ENCODE measurements at places on chromosomes 1 and 21. TPM values are rescaled to one million over a fixed set of nuclear protein-coding genes. Genes with fewer than 3 reads are reported as not detected.

DNA sequence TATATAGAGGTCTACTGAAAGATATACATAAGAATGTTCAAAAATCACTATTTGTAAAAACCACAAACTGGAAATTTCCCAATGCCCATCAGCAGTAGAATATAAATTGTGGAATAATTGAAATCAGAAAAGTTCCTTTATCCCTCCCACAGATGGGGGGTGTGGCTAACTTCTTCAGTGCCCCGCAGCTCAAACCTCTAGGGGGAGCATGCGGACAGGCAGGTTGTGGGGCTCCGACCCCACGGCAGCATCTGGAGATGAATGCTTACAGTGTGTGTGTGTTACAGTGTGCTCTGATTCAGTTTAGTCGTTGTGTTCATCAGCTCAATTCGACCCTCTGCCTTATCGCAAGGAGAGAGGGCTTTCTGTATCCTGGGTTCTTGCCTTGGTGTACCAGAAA is 262.1 kb upstream of the LRRC7 start:
- DNase-seq = no peak

GRCh38 chr1:198024782-198025181 is 107.6 kb downstream of the LHX9 start:
- no peak for DNase-seq

GRCh38 chr21:40620386-40621145 is 226.4 kb downstream of the DSCAM start:
- no peak for DNase-seq

- DNase-seq = no peak
Measured at GRCh38 chr1:151311589-151312331, 15.5 kb downstream of the PI4KB start.

DNA sequence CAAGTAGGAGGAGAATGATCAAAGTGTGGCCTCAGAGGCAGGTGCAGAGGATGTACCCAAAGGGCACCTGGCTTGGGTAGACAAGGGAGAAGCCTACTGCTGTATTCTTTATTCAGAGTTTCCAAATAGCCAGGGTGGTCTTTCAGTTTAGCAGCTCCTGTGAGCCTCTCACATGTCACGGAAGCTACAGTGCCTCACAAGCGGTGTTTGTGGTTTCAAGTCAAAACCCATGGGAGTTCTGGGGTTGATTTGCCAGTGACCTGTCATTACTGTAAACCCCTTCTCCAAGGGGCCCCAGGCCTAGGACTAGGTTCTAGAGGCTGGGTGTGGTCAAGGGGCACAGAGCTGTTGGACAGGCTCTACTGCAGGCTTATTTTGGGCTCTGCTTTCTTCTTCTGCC is 10.2 kb upstream of the IL10 start:
- no peak for DNase-seq

DNA sequence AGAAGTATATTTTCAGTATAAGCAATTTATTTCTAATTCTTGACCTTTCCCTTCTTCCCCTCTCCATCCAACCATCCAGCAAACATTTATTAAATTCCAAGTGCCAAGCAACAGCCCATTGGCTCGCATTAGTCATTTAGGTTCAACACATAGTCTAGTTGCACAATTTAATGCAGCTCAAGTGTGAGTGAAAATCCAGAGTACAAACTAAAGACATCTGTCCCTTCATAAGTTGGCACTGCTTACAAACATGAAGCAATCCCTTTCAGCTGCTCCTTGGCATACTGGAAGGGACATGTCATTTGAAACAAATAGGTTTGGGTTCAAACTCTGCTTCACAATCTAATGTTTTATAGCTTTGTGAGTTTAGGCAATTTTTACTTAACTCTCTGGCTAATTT is 10.7 kb downstream of the CASQ2 start:
- no peak for DNase-seq

GRCh38 chr1:85280636-85281035 is 4.2 kb upstream of the BCL10 start:
- no peak for DNase-seq

- DNase-seq = no peak
Measured at GRCh38 chr1:68506386-68506785, 9.5 kb upstream of the DEPDC1 start.

DNA sequence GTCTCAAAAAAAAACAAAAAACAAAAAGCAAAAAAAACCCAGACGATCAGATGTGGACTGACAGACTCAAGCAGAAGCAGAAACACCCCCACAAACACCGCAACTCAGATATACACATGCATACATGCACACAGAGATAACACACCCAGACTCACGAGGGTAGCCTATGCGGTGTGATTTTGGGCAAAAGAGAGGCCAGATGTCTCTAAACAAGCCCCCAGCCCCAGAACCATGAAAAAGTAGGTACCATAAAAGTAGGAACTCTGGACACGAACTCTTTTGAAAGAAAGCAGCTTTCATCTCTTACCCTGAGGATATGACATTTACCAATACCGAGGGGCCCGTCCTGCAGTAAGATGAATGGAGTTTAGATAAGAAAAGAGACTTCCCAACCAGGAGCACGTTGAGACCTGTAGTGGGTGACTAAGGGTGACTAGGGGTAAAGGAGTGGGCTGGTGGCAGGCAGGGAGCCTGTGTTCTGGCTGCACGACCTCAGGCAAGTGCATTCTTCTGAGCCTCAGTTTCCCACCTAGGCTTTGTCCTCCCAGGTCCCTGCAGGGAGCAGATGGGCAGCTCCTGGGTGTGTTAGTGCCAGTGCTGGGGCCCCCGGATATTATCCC is 1.5 kb upstream of the TINAGL1 start:
- no peak for DNase-seq

DNA sequence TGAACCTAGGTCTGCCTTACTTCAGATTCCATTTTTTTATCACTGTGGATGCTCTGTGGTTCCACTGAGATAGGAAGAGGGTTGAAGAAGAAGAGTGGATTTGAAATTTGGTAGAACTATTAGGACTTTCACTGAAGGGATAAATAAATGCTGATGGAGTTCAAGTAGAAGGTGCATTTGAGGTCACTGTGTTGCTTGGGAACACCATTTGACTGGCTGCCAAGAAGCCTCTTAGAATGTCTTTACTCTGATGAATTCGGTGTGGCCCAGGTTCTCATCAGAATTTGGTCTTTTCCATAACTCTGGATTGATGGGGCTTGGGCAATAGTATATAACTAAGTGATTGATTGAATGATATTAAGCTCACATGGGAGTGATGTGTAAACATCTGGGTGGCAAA is 11.9 kb downstream of the XPR1 start:
- no peak for DNase-seq

DNA sequence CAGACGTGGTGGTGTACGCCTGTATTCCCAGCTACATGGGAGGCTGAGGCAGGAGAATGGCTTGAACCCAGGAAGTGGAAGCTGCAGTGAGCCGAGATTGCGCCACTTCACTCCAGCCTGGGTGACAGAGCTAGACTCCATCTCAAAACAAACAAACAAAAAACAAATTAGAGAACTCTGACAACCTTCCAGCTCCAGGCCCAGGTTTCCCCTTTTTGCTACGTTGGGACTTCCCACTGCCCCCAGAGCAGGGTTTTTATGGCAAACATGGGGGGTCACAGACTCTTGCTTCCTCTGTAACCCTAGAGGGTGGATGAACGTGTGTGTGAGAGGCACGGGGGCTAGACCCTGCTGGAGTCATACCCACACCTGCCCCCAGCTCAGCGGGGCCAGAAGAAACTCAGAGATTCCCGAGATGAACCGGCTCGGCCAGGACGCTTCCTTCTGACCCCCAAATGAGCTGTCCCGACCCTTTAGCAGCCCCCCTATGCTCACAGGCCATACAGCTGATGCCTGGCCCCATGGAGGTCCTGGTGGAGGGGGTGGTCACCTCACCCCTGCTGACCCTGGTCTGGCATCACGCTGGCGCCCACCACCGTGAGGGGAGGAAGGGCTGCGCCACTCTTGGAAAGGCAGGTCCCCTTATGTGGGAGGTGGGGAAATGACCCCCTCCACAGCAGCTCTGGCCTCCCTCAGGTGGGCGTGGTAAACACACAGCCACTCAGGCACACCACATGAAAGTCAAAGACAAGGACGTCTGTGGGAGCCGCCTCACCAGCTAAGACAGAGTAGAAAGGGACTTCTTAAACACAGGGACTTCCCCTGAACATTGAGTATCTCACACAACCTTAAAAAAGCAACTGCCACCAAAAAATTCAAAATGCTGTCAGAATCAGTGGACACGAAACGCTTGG is 7.1 kb downstream of the GPR157 start:
- no peak for DNase-seq

DNA sequence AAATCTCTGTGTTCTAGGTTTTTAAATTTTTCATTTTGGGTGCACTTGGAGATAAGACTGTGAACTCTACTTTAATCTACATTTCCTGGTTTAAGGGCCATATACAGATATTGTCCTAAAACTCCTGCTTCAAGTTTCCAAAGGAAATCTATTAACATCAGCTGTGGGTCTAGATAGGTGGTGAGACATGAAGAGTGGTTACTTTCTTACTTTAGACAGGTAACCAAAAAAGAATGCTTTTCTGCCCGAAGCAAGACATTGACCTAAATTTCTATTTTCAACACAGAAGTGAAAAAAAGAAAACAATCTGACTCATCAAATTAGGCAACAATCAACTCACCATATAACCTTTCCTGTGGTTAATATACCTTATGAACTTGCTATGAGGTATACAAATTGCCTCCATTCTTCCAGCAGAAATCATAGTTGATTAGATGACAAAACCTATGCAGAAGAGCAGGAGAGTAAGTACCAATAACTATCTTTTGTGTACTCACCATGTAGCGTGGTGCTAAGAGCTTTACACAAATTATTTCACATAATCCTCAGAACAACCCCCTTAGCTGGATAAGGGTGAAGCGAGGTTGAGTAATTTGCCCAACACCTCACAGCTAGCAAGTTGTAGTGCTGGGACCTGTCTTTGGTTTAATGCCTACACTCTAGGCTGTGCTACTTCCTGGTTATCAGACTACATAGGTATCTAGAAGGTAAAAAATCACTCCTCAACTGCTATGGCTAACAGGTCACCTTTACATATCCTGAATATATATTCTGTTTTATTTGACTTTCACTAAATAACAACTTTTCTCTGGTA is 23.4 kb upstream of the PTPN14 start:
- no peak for DNase-seq

DNA sequence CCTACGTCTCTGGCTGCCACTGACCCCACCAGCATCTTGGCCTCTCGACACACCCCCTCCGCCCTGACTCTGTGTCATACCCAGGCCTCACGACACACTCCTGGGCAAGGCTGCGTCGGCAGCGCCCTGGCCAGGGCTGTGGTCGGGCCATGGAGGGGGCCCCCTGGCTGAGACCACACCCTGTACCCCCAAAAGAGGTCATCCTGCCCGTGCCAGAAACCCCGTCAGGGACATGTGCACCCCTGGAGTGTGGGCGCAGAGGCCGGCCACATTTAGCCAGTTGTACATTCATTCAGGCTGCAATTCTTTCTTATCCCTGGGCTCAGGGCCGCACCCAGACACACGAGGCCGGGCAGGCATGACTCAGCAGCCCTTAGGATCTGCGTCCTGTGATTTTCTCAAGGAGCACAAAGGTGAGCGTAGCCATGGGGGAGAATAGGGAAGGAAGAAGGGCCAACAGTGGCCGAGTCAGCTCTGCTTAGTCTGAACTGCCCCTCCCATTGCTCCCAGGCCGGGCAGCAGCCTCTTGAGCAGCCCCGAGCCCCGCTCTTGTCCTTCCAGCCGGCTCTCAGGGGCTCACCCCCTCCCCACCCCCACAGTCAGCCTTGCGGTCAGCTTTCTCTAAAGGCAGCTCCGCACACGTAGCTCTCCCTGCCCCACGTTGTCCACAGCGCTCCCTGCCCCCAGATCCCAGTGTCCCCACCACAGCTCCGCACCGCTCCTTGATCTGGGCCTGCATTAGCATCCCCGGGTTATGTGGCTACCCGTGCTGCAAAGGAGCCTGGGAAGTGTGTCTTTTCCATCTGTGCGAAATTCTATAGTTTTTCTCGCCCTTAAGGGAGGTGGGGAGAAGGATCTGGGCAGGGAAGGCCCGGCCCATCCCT is 7.9 kb downstream of the CSTB start:
- no peak for DNase-seq

DNA sequence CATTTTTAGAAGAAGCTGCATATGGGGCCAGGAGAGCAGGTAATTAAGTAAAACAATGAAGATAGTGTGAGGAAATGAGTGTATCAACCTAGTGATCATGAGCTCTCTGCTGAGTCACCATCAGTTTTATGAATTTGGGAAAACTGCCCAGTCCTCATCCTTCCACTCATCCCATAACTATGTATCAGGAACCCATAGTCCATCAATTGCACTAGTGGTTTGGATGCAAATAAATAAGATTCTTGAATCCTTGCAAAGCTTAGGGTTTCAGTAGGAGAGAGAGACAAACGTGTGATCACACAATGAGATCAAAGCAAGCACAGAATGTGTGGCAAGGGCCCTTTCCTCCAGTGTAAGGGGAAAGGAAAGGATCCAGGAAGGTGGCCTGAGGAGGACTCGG is 145.6 kb downstream of the ZZZ3 start:
- DNase-seq = no peak

DNA sequence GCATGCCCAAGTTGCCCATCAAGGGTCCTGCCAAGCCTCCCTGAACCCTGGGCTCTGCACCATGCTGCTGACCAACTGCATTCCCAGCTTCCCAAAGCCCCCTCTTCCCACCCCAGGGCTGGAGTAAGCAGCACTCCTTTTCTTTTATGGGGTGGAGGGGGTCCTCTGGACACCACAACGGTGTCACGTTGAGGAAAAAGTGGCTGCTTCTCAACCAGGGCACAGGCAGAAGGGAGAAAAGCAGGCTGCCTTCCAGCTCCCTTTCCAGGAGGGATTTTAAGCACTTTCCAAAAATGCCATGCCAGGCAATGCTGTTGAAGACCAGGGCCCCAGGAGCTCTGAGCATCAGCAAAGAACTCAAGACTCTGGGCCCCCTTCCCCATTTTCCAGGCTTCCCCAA is 691 bp downstream of the RIMS3 start:
- no peak for DNase-seq

- DNase-seq = no peak
Measured at GRCh38 chr21:46220275-46220810, 8.2 kb downstream of the LSS start.

ATP1A1 gene
- 104 TPM for polyA plus RNA-seq

RORC gene
- 10.8 TPM for polyA plus RNA-seq

ATP1A4 gene
- polyA plus RNA-seq = 2.8 TPM

KRTAP7-1 gene
- not detected for polyA plus RNA-seq

COP1 gene
- polyA plus RNA-seq = 32.8 TPM

NPPB gene
- not detected for polyA plus RNA-seq

CSMD2 gene
- 0.65 TPM for polyA plus RNA-seq

SMCP gene
- not detected for polyA plus RNA-seq

CDK18 gene
- polyA plus RNA-seq = 8.1 TPM

MEGF6 gene
- 10.2 TPM for polyA plus RNA-seq

DHX9 gene
- polyA plus RNA-seq = 113 TPM

NOS1AP gene
- polyA plus RNA-seq = 0.56 TPM

MYCL gene
- polyA plus RNA-seq = 2.5 TPM

TMPRSS3 gene
- polyA plus RNA-seq = not detected

HES3 gene
- not detected for polyA plus RNA-seq

HPDL gene
- polyA plus RNA-seq = 2.1 TPM

UBE2U gene
- not detected for polyA plus RNA-seq

TRIM58 gene
- polyA plus RNA-seq = 3.1 TPM

Data from forelimb muscle (tissue), 1 donor.